ENCODE measurements at places on chromosomes 6 and 20. TPM values are rescaled to one million over a fixed set of nuclear protein-coding genes. Genes with fewer than 3 reads are reported as not detected.

The TREML1 gene
- total RNA-seq = not detected

The SLC22A1 gene
- total RNA-seq = 1.4 TPM

The MYLK4 gene
- total RNA-seq = 0.30 TPM

The PXDC1 gene
- 61.4 TPM for total RNA-seq

The DXO gene
- total RNA-seq = 11.0 TPM

The DNPH1 gene
- total RNA-seq = 26.3 TPM

The POM121L2 gene
- not detected for total RNA-seq
